Posterior cingulate gyrus (tissue), 11 donors: ENCODE measurements at places on chromosomes 3 and 15.

DNA sequence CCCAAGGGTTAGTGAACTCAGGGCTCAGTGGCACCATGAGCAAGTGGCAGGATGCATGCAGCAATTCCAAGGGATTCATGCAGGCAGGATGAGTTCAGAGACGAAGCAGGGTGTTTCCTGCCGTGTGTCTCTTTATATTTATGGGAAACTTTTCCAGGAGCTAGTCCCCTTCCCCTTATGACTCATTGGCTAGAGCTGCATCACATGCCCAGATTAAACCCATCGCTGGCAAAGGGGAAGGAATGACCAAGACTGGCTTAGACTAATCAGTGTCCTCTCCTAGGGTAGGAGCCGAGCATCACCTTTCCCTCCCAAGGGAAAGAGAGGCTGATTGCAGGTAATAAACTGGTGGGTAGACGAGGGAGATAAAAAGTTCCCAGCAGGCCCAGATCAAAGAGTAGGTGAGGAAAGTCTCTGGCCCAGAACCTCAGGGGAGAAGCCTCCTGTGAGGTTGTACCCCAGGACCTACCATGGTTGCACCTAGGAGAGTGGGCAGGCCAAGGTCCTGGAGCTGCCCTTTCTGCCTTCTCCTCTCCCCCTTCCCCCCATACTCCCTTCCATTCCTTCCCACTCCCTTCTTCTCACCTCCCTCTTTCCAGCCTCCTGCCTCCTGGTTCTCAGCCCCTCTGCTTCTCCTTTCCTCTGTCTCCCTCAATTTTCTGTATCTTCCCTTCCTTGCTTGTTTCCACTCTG is 67.8 kb upstream of the ITGA11 start:
- no peak for DNase-seq

DNA sequence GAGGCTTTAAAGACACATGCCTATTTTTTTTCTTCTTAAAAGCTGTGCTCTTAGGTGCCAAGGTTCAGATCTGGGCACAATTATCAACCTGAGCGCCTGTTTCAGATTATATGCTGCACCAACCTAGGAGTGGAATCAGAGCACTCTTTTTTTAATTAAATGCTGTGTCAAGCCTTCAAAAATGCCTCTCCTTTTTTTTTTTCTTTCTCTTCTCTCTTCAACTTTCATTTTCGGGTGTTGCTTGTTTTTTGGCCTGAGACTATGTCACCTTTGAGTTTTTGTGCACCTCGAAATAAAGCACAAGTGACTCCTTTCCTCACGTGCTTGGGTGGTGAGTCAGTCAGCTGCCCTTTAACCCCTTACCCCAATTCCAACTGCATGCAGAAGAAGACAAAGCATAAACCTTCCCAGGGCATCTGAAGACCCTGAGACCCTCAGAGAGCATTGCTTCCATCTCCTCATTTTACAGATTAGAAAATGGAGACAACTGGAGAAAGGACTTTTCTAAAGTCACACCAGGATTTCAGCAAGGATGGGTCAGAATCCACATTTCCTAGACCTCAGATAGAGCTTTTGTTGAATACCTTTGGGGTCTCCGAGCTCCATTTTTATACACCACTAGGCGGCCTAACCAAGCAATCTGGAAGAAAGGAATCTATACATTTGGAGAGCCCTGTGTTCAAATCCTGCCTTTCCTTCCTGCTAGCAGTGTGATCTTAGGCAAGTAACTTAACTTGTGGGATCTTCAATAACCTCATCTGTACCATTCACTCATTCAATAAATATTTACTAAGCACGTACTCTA is 631 bp upstream of the PRICKLE2 start:
- DNase-seq, result no peak

DNA sequence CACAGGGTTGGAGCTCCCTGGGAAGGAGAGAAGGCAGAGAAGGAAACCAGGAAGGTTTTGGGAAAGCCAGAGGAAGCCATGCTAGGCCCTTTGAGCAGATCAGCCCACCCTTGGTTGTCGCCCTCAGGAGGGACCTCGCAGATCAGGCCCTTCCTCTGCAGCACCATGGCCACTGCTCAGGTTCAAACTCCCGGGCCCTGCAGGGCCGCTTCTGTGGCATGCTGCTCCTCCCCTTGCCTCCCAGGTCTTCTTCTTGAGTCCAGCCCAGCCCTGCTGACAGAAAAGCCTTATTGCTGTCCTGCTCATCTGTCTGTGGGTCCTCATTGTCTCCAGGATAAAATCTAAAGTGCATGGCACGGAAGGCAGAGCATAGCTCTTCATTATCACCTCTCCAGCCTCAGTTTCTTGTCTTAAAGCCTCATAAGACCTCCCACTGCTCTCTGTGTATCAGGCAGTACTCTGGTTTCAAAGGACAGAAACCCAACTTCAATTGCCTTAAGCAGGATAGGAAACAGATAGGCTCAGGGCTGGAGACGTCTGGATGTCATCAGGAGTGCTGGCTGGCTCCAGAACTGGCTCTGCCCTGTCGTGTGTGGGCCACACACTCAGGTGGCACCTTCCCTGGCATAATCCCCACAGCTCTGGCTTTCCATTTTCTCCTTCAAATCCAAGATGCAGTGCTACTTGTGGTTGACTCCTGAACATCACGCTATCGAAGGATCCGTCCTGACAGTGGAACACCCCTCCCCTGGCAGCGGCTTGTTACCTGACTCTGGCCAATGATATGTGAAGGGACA is 118.5 kb downstream of the EEFSEC start:
- DNase-seq, result no peak

DNA sequence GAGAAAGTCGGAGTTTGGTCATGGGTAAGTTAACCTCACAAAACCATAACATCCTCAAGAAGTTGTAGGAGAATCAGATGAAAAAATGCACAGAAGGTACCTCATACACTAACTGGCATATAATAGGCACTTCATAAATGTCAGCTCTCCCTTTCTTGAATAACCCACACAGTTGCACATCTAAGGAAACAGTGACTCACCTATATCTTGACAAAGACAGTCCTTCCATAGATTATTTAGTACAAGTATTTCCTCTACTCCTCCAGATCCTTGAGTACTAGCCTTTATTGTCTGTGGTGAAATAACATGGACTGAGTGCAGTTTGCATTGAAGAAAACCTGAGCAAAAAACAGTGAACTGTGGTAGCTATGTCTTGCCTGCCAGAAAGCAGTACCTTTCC is 46.6 kb downstream of the MAGI1 start:
- no peak for DNase-seq

GRCh38 chr15:33844186-33844585 is 124.1 kb upstream of the CHRM5 start:
- DNase-seq, result no peak

DNA sequence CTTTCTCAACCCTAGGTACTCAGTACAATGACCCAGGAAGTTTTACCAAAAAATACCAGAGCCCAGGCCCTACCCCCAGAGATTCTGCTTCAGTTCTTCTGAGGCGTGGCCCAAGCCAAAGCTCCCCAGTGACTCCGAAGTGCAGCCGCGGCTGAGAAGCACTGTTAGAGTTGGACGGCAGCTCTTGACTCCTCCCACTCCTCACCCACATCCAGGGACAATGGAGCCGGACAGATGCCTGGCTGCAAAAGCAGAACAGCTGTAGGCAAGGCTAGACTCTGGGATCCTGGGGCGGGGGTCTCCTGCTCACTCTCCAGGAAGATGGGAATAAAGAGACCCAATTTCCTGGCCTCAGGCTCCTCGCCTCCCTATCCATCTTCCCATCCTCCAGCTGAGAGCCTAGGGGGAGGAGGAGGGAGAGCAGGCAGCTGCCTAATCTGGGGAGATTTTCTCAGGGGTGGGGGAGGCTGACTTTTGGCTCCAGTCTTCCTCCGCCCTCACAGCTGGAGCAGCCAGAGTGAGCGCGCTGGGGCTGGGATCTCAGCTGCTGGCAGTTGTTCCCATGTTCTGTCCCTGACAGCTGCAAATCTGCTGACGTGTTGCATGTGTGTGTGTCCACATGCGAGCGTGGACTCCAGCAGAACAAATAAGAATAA is 223.8 kb downstream of the OPA1 start:
- no peak for DNase-seq

DNA sequence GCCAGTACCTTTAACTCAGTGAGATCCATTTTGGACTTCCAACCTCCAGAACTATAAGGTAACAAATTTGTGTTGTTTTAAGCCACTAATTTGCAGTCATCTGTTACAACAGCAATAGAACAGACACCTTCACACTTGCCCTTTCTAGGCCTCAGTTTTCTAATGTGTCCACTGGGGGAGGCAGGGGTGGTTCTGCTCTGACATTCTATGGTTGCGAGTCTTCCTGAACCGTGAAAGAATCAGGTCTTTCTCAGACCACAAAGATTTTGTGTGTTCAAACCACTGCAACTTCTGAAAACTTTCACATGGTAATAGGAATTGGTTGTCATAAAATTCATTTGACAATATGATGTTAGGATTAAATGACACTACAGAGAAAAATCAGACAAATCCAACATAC is 26.8 kb upstream of the CSTA start:
- DNase-seq, result no peak

DNA sequence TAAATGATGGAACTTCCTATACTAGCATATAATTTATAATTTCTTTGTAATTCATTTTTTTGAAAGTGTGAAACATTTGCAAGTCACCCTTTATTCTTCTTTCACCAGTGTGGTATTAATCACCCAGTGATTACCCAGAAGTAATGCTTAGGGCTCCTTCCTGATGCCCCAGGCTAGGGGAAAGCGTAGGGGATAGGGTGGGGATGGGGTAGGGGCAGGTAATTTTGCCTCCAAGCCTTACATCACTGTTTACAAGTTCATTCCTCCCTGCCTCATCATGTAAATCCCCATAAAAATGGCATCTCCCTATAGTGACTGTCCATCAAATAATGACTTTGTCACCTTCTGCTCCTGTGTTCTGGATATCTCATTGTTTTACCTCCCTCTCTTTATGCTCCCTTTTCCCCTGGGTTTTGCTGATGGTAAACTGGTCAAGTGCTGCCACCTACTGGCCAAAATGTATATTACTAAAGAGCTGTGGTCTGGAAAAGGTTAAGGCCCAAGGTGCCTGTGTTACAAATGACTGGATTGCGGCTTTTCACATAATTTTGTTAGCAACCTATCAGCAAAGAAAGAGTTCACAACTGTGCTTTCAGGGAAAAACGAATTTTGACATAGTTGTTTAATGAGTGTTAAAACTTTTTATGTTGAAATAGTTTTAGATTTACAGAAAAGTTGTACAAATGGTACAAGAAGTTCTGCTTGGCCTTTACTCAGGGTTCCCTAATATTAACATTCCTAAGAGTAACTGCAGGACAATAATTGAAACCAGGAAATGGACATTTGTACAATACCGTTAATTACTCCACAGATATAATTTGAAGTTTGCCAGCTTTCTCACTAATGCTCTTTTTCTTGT is 54.7 kb downstream of the ONECUT1 start:
- no peak for DNase-seq

DNA sequence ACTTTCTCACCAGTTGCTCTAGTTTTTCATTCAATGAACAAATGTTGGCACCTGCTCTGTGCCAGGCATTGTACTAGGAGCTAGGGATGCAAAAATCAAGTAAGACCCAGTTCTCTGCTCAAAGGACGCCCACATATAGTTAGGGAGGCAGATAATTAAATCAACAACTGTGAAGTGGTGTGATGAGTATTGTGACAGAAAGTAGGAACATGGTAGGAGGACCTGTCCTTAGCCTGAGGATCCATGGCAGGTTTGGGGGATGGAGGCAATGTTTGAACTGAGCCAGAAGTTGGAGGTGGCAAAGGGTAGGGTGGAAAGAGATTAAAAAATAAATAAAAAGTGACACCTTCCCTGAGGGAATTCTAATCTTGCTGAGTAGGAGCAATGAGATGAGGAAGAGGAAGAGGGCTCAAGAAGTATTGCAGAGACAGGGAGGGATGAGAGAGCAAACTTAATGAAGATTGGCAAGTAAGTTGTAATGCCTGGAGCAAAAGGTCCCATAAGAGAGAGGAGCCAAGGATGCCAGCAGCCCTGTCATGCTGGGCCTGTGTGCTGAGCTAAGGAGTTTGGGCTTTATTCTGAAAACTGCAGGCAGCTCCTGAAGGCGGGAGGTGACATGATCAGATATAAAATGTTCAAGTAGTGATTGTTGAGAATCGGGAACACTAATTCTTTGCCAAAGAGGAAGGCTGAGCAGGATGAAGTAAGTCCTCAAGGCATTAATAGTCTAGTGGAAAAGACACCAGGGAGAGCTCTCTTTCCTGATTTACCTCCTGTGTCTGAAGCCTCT is 184.3 kb upstream of the PPP2R3A start:
- DNase-seq, result no peak

- DNase-seq, result no peak
Measured at GRCh38 chr15:36608180-36608579, 28.8 kb downstream of the CDIN1 start.

DNA sequence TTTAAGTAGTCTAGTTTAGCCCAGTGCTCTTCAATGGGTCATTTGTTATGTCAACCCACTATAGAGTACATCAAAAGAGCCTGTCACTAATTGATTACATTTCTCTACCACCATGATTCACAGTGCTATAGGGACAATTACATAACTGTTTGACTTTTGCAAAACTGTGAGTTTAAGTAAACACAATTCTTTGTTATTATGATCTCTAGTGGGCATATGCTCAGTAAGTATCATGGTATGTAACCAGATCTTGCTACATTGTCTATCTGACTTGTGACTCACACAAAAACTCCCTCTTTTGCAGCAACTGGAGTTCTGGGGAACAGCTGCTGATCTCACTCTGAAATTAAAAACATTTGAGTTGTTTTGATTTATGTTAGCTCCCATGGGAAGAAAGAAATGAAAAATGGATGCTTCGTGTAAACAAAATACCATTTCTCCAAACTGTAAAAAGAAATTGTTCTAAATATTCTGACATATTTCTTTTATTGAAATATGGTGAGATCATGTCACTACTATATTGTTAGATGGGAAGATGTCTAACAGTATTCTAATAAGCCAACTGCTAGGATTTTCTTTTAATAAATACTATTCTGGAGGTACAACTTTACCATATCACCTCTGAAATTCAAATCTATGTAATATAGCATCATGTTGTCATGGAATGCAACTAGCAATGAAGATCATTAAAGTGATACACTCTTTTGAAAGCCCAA is 470.4 kb downstream of the ROBO1 start:
- no peak for DNase-seq
